ENCODE measurements at places on chromosomes 6 and 20.

DNA sequence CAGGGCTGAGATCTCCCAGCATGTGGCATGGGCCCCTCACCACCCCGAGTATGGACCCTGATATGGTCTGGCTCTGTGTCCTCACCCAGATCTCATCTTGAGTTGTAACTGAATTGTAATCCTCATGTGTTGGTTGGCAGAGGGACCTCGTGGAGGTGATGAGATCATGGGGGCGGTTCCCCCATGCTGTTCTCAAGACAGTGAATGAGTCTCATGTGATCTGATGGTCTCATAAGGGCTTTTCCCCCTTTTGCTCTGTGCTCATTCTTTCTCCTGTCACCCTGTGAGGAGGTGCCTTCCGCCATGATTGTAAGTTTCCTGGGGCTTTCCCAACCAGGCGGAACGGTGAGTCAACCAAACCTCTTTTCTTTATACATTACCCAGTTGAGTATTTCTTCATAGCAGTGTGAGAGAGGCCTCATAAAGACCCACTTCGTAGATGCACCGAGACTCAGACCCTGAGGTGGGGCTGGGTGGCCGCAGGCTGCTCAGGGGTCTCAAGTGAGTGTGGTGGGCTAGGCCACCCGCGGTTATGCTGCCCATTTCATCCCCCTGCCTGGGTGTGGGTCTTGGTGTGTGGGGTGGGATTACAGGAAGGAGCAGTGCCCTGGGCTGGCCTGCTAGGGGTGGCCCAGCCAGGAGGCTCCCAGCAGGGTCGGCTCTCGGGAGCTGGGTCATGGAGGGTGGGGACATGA, 26.2 kb upstream of the GATA5 start:
- DNase-seq, result peak; percentile 79

GRCh38 chr6:165800337-165800736, 137.3 kb upstream of the PDE10A start:
- DNase-seq, result peak; percentile 22

DNA sequence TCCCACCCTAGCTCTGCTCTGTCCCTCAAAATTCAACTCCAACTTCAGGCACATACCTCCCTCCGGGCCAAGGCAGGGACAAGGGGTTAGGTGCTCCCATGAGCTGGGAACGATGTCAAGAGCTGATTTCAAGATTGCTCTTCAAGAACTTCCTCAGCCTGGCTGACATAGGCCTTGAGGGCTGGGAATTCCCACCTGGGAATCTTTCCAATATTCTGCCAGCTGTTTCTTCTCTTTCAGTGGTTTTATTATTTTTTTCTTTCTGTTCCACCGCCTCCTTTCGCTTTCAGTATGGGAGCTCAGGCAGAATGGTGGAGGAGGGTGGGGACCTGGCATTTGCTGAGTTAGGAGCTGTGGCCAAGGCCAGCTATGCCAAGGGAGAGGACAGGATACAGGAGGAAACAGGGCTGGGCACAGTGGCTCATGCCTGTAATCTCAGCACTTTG, 33.7 kb downstream of the SRSF3 start:
- peak; percentile 95 for DNase-seq

DNA sequence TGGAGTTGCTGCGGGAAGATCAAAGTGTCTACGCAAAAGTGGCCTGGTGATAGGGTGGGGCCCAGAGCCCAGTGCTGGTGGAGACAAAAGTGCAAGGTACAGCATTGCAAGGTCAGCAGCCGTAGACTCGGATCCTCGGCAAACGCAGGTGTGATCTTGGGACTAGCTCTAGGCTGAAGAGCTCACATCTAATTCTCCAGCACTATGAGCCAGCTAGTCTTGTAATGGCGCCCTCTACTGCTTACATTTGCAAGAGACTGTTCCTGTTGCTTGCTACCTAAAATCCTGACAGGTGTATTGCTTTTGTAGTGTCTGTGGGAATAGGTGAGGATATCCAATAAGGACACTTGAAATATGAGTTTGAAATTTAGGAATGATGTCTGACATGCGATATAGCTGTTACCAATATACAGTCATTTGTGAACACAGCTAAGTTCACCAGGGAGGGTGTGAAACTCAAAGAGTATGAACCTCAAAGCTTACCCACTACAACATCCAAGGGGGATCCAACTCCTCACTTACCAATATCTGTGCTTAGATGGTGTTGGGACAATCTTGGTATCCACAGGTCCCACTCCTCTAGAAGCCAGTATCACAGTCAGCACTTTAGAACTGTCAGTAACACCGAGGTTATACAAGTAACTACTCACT, 58.4 kb downstream of the PDE7B start:
- DNase-seq, result peak; percentile 66

- peak; percentile 12 for DNase-seq
Measured at GRCh38 chr6:134663800-134664535, 285.9 kb downstream of the ALDH8A1 start.

GRCh38 chr6:2984738-2985406, 13.5 kb upstream of the SERPINB6 start:
- DNase-seq, result no peak

DNA sequence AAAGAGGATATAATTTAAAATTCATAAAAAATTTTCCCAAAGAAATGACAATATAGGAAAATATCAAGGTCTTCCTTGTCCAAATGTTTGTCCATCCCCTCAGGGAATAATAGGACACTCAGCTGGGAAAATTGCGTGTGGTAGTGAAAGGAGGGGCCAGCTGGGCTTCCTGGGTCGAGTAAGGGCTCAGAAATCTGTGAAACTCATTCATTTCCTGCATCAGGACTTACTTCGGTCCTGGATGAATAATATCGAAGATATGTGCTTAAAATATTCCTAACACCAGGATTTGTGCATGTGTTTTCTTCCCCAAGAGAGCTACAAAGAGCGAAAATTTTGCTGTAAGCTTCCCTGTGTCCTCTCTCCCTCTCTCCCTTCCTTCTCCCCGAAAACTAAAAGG, 118.2 kb upstream of the GJE1 start:
- DNase-seq, result peak; percentile 82

DNA sequence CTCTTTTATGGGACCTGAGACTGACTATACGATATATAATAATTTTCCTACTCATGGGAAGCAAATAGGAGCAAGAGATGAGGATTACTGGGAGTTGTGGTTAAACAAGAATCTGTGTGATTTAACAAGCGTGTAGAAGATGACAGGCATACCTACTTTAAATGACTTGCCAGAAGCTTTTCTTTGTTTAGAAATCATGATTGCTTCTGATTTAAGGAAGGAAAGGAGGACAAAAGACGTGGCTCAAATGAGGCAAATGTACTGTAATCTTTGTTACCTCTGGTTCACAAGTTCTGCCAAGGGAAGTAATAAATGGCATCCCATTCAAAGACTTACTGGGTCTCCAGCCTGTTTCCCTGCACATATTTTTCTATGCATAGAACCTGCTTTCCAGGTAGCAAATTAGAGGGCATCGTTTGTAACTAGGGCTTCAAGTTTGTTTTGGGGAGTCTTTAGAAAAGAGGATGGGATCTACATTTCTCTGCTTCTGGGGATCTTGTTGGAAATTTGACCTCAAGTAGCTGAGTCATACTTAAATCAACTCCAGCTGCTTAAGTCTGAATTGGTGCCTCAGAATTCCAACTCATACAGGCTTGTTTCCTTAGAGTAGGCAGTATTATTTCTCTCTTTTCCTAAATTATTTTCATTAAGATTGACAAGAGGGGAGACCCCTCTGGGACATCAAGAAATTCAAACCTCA, 2.9 kb upstream of the TRMT11 start:
- peak; percentile 62 for DNase-seq
